ENCODE measurements at places on chromosomes 2 and 18.

DNA sequence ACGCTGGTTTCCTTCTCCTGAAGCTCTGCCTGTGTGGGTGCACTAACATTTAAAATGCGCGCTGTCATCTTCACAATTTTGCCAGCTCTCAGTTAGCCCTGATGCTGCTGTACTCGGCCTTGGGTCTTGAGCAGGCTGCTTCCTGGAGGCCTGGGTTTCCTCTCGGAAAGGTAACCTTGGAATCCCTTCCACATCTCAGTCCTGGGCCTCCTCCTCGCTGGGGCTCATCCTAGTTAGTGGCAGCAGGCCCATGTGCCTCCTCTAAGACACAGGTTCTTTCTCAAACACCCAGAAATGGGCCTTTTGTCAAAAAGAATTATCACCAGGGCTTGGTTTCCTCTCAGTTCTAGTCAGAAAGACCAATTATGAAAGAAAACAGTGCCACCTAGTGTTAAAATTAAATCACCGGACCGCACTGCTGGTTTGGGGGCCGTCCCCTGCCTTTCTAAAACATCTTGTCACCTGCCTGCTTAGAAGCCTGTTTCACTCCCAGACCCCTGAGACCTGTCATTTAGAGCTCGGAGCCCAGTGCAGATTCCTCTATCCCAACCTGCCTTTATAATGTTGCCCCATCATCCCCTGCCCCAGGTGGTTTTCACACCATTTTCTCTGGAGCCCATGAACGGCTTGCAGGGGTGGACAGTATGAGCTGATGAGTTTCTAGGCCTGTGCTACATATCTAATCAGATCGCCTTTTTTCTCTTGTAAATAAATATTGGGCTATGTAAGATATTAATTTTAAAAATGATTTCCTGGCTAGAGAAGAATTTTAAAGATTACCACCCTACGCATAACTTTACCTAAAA is 42.4 kb downstream of the HK2 start:
- DNase-seq = peak; percentile 72

DNA sequence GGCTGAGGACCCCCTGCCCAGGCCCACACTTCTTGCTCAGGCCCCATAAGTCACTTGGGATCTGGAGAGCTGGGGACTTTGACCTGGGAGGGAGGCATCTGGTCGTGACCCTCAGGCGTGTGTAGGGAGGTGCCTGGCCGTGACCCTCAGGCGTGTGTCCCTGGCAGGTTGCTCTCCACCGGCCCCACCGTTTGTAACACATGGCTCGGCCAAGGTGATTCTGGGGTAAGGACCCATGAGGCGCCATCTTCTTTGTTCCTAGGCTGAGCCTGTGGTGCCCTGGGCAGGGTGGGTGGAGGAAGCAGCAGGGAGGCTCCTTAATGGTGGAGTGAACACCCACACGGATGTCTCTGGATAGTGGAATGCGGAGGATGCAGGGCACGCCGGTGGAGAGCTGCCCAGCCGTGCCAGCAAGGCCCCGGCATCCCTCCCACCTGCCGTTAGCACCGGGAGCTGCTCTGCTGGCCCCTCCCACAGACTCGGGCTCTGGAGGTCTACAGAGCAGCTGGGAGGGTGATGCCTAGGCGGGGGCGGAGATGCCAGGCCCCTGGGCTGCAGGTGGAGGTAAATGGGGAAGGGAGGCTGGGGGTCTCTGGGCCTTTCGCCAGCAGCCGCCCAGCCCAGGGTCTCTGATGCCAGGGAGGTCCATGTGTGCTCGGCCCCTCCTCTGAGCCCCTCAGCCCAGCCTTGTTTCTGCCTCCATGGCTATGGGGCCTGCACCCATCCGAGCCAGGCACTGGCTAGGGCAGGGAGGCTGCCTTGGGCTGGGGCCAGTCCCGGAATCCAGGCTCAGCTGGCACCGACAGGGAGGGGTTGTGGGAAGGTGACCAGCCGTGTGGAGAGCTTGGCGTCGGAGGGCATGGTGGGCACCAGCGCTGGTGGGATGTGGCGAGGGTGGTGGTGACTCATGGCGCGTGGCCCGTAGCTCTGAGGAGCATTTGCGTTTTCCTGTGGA is 1.1 kb upstream of the GAL3ST2 start:
- no peak for DNase-seq

DNA sequence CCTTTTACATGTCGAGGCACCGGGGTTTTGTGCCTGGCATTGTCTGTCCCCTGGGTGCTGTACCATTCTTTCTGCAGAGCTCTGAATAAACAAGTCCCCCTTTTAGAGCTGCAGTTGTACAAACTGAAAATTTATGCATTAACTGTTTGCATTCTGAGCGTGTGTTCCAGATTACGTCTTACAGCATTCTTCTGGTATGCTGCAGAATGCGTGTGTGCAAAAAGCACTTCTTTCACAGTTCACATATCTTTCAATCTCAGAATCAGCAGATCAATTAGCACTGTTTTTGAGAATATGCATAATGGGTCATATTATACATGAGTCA is 27.5 kb downstream of the MEIS1 start:
- DNase-seq = no peak

DNA sequence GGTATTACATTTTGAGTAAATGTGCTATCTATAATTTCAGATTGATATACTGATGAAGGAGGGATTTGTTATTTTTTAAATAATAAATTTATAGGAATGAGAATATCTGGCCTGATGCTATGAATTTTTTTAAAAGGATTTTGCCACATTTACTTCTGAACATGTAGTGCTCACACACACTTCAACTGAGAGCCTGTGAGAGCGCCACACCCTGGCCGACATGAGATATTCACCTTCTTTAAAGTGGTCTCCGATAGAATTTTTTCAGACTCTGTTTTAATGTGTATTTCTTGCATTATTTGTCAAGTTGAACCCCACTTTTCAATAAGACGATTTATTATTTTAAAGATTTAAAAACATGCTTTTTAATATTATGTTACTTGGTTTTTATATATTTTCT is 813.3 kb downstream of the DCC start:
- no peak for DNase-seq

DNA sequence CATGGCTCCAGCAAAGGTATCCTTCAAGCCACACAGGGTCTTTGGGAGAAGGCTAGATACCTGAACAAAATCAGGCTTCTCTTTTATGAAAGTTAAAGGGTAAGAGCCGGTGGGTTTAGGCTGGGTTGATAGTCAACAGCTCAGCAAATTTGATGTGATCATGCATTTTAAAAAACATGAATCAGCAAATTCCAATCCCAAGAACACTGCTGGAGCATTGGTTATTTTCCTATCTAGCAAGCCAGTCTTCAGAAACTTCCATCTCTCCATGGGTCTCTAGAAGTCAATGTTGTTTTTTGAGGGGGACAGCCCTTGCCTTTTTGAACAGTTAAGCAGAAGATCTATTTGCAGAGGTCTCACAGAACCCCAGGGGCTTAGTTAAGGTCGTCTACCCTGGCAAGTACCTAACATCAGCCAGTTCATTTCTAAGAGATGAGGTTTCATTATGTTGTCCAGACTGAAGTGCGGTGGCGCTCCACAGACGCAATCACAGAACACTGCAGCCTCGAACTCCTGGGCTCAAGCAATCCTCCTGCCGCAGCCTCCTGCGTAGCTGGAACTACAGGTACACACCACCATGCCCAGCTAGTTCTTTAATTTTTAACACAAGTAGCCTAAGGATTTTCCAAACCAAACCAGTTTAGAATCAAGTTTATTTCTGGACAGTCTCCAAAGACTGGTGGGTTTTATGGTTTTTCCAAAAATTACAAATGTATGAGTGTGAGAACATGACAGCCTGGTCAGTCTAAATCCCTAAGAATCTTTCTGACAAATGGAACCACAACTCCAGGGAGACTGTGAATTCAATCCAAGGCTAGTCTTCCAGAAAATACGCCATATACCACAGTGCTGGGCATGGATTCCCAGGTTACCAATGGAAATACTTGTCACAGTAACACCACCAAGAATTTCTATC is 4.1 kb upstream of the ZCCHC2 start:
- DNase-seq = no peak

- no peak for DNase-seq
Observed at GRCh38 chr18:59075923-59076322, 63.8 kb upstream of the SEC11C start.

DNA sequence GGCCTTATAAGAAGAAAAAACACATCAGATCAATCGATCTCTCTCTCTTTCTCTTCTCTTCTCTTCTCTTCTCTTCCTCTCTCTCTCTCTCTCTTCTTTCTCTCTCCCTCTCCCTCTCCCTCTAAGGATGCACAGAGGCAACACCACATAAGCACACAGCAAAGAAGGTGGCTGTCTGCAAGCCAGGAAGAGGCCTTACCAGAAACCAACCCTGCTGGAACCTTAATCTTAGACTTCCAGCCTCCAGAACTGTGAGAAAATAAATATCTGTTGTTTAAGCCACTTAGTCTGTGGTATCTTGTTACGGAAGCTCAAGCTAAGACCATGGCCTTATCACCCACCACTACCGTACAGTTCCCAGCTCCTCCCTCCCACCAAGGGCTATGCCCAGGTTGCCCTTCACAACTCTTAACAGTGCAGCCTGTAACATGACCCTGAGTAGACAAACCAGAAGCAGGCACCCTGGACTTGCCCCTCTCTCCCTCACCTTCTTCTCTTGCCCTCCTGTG is 25.2 kb upstream of the TMEM237 start:
- no peak for DNase-seq

DNA sequence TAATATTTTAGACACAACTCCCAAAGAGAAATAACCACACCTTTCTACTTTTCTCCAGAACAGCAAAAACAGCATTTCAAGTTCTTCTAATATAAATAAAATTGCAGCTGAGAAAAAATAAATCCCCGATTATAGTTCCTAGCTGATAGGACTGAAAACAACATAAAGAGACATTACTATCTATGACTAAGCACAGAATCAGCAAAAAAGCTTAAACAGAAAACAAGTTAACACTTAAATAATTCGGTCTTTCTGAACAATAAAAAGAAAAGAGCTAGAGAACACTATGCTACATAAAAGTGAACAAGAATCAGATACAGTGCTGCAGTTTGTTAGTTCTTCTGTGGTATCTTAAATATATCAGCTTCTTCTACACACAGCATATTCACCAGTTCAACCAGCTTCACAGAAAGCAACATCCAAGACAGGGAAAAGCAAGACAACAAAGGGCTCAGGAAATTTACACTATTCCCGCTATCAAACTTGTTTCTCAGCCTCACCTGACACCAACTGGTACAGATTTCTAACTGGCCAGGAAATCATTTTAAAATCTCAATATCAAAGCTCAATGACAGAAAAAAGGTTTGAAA is 28.6 kb downstream of the FEZ2 start:
- DNase-seq = no peak
